NCI-H1417 (cell line): ENCODE measurements at places on chromosomes 13 and 19.

GRCh38 chr13:36436811-36437210 lies 4.5 kb downstream of the CCNA1 start:
- DNase-seq = no peak

DNA sequence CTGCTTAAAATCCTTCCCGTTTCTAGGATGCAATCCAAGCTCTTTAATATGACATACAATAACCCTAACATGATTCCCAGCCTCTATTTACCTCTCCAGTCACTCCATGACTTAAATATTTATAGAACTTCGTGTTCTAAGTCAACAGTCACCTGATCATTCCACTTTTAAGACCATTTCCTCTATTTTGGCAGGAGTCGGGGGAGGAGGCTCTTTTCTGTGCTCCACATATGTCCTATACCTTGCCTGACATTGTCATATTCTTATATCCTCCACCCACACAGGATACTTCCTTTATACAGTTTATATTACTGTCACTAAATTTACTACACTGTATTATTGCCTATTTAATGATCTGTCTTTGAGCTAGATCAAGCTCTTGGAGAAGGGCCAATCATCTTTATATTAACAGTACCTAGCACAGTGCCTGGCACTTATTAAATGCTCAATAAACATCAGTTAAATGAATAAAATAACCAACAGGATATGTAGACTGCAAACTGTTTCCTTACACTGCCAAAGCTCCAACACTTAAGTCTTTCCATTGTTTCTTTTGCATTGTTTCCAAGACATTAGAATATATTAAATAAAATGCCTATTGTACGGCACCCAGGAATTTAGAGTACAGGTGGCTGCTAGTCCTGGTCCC lies 2.7 kb downstream of the ARGLU1 start:
- DNase-seq = no peak

DNA sequence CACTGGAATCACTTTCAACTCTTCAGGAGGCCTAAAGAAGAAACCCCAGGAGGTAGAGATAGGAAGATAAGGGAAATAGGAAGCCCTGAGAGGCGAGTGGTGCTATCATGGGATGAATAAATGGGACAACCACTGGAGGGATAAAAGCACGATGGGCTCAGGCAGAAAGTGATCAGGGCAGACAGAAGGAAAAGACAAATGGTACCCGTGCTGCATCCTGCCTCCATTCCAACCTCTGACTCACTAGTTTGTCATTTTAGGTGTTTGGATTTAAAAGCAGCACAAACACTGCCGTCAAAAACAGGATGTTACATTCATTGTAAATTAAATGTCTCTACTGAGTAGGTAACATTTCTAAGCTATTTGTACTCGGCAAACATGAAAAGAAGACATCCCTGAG lies 314.3 kb upstream of the HTR2A start:
- DNase-seq = no peak

DNA sequence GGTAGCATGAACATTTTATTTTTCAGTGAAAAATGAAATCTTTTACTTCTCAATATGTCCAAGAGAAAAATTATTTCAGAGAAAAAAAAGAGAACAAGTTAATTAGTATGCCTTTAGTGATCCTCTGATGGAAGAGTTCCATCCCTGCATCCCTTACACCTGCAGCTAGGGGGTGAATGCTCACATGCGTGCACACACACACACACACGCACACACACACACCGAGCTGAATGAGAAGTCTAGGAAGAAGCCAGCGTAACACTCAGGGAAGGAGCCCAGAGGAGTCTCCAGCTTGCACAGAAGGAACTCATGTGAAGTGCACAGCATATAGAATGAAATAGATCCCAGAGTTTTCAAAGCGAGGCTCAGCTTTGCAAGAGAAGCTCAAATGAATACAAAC lies 510.5 kb downstream of the IRS2 start:
- DNase-seq = no peak

GRCh38 chr19:2462635-2463421 lies 6.1 kb upstream of the LMNB2 start:
- DNase-seq = peak; percentile 98

- peak; percentile 27 for DNase-seq
Observed at GRCh38 chr19:3350014-3350663, 16.2 kb upstream of the NFIC start.

DNA sequence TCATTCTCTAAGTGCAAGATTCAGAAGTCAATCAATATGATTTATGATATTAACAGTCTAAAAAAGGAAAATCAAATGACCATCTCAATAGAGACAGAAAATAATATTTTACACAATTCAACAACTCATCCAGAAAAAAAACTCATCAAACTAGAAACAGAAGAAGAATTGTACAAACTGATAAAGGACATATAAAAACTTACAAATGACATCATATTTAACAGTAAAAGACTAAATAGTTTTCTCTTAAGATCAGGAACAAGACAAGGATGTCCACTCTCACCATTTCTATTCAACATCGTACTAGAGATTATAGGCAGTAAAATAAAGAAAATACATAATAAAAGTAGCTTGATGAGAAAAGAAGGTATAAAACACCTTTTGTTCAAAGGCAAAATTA lies 527.3 kb downstream of the DACH1 start:
- no peak for DNase-seq

DNA sequence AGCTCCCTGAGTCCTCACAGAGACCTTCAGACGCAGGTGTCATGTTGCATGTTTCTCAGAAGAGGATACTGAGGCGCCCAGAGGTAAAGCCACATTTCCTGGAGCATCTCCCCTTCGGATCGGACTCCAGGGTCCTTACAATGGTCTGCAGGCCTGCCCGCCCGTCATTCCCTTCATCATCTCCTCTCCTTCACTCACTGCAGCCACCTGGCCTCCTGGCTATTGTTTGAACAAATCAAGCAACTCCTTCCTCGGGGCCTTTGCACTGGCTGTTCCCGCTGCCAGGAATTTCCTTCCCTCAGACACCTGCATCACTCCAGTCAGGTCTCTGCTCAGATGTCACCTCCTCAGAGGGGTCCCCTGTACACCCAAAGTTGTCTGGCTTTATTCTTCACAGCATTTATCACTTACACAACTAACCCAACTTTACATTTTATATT lies 20.3 kb downstream of the CEACAM16 start:
- DNase-seq = no peak
